ENCODE measurements at places on chromosomes 7 and 10.

- no peak for DNase-seq
These were observed 25.0 kb downstream of the ESYT2 start for GRCh38 chr7:158804335-158804734.

DNA sequence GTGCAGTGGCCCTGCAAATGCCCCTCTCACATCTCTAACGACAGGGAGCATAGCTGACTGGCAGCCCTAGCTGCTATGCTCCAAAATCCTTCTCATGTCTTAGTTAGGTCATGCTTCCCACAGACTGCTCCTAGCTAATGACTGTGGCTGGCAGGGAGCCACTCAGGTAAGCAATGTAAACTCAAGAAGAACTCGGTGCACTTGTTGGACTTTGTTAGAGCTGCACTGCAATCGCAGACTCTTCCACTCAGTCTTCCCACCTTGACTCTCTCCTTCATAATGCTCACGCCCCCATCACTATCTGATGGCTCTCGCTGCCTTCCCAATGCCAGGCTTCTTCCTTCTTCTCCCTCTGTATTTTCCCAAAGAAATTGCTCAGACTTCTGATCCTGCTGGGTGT lies 24.0 kb downstream of the OR9A2 start:
- DNase-seq: no peak

DNA sequence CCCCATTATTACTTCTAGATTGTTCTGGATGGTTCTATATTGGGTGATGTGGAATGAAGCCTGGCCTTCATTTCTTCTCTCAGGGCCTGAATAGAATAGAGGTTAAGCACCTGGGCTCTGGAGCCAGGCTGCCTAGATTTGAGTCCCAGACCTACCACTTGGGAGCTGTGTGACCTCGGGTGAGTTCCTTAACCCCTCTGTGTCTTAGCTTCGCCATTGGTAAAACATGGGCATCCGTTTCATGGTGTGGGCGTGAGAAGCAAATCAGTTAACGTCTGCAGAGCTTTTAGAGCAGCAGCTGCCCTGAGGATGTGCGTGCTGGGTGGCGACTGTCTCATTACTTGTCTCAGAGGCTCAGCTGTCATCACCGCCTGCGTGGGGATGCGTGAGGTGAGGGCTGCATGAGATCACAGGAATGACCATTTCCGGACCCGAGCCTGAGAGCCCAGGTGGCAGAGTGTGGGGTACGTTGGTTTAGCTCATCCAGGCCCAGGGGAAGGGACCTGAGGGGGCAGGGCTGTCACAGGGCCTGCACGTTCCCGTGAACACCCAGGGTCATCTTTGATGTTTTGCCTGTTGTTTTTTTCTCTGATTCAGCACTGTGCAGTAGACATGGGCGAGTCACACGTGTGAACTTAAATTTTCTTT lies 9.7 kb downstream of the AGAP3 start:
- DNase-seq: no peak

GRCh38 chr10:44427037-44427436 lies 42.1 kb upstream of the CXCL12 start:
- no peak for DNase-seq

- DNase-seq: no peak
These were observed 25.0 kb downstream of the LDB3 start for GRCh38 chr10:86693275-86693674.

GRCh38 chr7:18521945-18522566 lies 26.5 kb downstream of the HDAC9 start:
- DNase-seq: peak; percentile 52

GRCh38 chr7:118079369-118079768 lies 104.6 kb upstream of the LSM8 start:
- DNase-seq: no peak

DNA sequence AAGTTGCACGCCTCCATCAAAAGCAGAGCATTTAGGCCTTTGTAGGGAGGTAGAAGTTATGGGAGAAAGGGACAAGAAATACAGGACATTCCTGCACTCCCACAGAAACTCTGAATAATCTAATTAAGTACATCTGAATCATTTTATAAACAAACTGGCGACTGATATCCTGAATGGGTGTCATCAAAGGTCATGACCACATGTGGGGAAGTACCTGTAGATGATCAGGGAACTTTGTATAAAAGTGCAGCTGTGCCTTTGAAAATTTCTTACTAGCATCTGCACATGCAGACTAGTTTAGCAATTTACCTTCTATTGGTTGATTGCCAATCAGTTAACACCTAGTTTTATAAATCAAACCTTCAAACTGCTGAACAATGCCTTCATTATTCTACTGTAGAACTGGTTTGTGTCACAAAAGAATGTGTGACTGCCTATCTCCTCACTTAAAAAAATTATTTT lies 17.1 kb downstream of the STEAP4 start:
- DNase-seq: no peak

DNA sequence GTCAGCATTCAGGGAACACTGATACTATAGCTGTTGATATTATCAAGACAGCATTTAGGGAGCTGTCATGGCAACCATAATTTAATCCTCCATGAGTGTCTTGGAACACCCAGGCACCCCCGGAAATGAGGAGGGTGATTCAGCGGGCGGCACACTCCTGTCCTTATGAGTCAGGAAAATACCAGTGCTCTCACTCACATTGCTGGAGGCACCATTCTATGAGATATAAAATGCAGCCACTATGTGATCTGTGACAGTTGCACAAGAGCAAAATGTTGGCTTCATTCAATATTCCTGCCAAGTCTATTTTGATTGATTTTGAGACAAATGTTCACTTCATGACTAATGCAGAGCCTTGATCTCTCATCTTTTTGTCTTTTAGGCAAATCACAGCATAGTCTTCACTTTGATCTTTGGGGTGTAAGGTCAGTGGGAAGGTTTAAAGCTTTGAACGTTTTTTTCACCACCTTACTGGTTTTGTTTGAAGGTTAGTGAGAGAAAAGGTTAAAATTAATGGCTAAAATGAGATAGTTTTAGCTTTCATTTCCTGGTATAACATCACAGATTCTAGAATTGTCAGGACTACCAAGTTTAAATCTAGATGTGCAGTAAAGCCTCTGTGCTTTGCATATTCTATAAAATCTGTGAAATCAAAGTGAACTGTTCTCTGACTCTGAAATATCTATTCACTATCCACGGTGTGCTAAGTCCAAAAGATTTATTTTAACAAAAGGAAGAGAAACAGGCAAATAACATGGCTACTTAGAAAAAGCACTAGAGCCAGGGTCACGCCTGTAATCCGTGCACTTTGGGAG lies 12.4 kb upstream of the ARHGAP12 start:
- DNase-seq: no peak

- DNase-seq: no peak
These were observed 45.5 kb upstream of the DDC start for GRCh38 chr7:50610521-50611277.

- DNase-seq: no peak
These were observed 1212.8 kb downstream of the REEP3 start for GRCh38 chr10:64733980-64734379.

DNA sequence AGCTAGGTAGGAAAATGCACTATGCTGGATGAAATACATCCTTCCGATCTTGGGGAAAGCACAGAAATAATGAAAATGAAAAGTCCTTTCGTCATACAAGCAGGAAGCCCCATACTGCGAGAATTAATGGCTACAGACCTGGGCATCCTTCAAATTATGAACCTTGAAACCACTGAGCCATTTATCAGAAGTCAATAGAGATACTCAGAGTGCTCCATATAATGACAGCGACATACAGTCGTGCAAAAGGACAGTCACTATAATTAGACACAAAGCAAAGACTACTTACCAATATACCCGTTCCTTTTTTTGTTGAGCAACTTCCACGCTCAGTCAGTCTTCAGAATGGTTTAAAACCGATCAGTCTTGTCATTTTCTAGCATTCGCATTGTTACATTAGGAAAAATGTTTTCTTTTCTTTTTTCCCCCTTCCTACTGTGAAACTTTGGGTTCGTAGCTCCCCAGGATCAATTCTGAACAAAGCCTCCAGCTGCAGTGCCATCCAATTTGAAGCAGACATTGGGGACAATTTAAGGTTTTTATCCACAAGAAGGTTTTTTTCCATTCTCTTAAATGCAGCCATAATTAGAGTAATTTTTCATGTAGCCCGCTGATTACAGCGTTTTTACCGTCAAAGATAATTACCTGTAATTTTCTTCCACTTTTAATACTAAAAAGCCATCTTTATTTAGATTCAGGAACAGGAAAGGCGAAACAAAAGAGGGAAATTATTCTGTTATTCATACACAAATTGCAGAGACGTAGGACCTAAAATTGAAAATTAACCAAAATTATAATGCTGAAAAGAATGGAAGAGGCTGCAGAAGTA lies 6.4 kb downstream of the DLX6 start:
- DNase-seq: no peak

GRCh38 chr7:29853072-29853471 lies 46.8 kb downstream of the WIPF3 start:
- no peak for DNase-seq

DNA sequence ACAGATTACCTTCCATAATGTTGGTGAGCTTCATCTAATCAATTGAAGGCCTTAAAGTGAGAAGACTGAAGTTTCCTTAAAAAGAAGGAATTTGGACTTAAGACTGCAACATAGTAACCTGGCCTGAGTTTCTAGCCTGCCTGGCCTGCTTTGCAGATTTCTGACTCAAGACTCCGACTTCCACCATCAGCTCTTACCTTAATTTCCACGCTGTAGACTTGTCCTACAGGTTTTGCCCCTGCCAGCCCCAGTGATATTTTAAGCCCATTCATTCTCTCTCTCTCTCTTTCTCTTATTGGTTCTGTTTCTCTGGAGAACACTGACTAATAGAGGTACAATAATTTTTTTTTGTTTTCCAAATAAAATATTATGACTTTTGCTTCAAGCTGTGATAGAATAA lies 862.3 kb upstream of the GHITM start:
- DNase-seq: no peak

DNA sequence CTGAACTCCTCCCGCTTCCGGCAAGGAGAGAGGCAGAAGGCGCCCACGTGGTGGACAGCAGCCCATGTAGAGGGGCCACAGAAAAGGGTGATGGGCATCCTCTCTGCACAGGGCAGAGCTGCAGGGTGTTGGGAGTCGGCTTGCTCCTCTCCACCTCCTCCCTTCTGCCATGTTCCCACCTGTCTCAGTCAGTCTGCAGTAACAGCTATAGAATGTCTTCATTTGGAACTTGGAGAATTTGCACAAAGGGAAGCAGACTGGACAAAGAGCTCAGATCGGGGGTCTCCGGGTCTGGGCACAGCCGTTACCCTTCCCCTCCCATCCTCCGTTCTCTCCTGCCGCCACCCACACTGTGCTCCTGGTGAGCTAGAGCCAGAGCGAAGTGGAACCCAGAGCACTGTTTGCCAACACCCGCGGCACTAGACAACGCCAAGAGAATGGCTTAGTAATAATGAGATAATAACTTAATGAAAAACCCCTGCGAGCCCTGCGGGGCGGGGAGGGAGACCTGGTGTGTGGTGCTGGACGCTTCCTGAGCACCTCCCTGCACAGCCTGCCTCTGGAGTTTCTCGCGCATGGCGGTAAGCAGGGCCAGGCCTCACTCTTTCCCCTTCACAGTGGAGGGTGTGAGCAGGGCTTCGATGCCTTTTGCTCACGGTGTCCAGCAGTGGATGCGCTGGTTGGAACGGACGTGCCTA lies 254.7 kb downstream of the PAXIP1 start:
- DNase-seq: no peak

- DNase-seq: no peak
These were observed 171.1 kb downstream of the GRM3 start for GRCh38 chr7:86814661-86815379.

- no peak for DNase-seq
These were observed 28.3 kb upstream of the PLPP4 start for GRCh38 chr10:120428754-120429153.

- DNase-seq: no peak
These were observed 59.0 kb downstream of the EXOC6 start for GRCh38 chr10:92907280-92907679.

- DNase-seq: no peak
These were observed at the start of gene ZNF467 for GRCh38 chr7:149773446-149774236. ZNF467 (minus strand) TSS chr7:149773588; CDS start chr7:149771032, 2,556 bp downstream.

DNA sequence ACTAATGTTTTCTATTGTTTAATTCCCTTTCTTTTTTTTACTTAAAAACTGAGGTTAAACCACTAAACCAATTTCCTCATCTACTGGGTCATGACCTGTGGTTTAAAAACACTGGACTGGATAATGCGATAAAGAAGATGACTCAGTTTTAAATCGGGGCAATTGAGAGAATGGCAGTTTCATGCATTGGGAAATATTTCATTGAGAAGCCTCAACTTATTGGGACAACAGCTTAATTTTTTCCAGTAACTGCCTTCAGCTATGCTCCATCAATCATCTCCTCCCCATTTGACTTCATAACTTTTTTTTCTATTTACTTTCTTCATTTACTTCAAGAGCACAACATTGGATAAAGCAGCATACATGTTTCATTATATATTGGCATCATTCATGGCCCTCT lies 61.8 kb upstream of the MET start:
- no peak for DNase-seq

GRCh38 chr10:126661841-126662515 lies 8.5 kb downstream of the C10orf90 start:
- DNase-seq: no peak

DNA sequence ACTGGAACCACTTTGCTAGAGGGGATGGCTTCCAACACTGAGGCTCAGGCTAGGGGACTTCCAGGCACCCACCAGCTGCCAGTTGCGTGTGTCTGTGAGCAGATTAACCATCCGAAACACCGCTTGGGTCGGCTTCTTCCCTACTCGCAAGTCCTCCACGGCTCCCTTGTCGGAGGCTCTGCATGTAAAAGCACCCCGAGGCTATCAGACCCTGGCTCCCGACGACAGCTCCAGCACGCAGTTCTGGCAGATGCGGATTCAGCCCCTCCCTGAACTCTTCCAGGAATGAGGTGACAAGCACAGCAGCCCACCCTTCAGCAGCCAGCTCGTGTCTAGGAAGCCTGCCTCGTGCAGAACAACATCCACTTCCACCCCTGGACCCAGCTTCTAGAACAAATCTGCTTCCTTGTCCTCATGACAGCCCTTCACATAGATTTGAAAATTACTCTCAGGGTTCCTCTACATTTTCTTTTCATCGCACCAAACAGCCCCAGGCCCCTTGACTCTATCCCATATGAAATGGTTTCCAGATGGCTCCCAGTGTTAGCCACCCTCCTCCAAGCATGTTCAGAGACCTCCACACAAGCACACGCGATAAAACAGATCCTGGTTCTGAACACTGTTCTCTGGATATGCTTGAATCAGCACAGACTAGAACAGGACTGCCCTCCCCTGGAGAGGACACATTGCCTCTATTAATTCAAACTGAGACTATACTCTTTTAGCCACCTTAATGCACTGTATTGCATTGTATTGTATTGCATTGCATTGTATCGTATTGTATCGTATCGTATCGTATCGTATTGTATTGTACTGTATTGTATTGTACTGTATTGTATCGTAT lies 44.6 kb downstream of the SLIT1 start:
- peak; percentile 23 for DNase-seq

- DNase-seq: no peak
These were observed 4.3 kb upstream of the YKT6 start for GRCh38 chr7:44196450-44196872.

GRCh38 chr7:36723291-36723690 lies 1.0 kb downstream of the AOAH start:
- DNase-seq: no peak

- no peak for DNase-seq
These were observed 41.8 kb upstream of the GJD4 start for GRCh38 chr10:35563261-35563891.

- no peak for DNase-seq
These were observed 20.0 kb downstream of the TMEM273 start for GRCh38 chr10:49168171-49168540.

- no peak for DNase-seq
These were observed 33.2 kb upstream of the PPP1R9A start for GRCh38 chr7:94874036-94874785.

- DNase-seq: no peak
These were observed 58.8 kb upstream of the MAGI2 start for GRCh38 chr7:79512261-79512660.

- DNase-seq: no peak
These were observed 161.6 kb downstream of the LRMDA start for GRCh38 chr10:75592791-75593643.

Data from GM06990 (cell line).